ENCODE measurements at places on chromosomes 6 and 20. TPM values are rescaled to one million over a fixed set of nuclear protein-coding genes. Genes with fewer than 3 reads are reported as not detected.
A peak's percentile ranks its signal among the peaks of the same experiment; 100 is the strongest.

DNA sequence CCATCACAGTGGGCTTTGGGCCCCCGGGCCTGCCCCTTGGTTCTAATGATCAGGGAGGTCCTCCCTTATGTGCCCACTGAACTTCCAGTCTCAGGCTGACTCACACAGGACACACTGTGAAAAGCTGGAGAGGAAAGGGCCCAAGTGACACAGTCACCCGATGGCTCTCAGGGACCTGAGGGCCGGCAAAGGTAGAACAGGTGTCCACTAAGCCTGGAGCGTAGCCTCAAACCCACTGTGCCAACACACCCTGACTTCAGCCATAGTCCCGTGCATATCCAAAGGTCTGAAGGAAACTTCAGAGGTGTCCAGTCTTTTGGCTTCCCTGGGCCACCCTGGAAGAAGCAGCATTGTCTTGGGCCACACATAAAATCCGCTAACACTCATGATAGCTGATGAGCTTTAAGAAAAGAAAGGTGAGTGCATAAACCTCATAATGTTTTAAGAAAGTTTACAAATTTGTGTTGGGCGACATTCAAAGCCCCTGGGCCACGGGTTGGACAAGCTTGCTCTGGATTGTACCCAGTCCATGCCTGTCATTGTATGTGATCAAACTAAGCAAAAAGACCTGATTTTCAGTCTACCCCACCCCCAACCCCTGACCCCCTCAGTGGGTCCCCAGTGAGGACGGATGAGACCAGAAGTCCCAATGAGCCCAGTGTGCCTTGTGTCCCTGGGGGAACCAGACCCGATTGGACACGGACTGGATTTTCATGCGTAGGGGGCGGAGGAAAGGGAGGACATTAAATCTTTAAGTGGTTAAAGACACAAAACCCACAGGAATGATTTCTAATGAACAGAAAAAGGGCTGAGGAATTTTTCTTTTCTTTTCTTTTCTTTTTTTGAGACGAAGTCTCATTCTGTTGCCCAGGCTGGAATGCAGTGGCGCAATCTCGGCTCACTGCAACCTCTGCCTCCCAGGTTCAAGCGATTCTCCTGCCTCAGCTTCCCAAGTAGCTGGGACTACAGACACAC, 6.1 kb downstream of the RAMACL start:
- DNase-seq = no peak
- peaks cover 14% of the 10 kb centered on the region for H3K4me1 ChIP-seq
- no peaks in the 10 kb centered on the region for H3K36me3 ChIP-seq
- no peak overlapping the region for H3K27ac ChIP-seq

GRCh38 chr6:75613056-75613501, 11.4 kb downstream of the SENP6 start:
- H3K27me3 ChIP-seq = no peaks in the 10 kb centered on the region
- peak overlapping the region; percentile 24 for H3K27ac ChIP-seq
- no peaks in the 10 kb centered on the region for H3K36me3 ChIP-seq

DNA sequence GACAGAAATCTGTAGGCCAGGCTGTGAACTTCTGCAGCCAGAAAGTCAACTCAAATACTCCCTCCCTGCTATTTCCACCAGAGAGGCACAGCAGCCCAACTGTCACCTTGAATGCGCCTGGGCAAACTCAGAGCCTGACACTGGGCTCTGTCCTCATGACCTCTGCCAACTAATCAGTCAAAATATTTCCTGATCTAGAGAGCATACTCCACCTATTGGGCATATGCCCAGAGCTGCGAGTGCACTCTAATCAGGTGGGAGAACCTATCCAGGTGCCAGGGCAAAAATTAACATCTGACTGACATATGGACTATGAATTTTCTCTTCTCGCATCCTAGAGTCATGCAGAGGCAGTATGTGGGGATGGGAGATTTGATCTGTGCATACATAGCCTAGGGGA, 406.3 kb upstream of the RUNX2 start:
- H3K4me1 ChIP-seq = no peaks in the 10 kb centered on the region
- H3K27me3 ChIP-seq = no peaks in the 10 kb centered on the region
- no peak overlapping the region for H3K27ac ChIP-seq
- no peaks in the 10 kb centered on the region for H3K36me3 ChIP-seq

The SYNGAP1 gene
- 2.2 TPM for total RNA-seq

DNA sequence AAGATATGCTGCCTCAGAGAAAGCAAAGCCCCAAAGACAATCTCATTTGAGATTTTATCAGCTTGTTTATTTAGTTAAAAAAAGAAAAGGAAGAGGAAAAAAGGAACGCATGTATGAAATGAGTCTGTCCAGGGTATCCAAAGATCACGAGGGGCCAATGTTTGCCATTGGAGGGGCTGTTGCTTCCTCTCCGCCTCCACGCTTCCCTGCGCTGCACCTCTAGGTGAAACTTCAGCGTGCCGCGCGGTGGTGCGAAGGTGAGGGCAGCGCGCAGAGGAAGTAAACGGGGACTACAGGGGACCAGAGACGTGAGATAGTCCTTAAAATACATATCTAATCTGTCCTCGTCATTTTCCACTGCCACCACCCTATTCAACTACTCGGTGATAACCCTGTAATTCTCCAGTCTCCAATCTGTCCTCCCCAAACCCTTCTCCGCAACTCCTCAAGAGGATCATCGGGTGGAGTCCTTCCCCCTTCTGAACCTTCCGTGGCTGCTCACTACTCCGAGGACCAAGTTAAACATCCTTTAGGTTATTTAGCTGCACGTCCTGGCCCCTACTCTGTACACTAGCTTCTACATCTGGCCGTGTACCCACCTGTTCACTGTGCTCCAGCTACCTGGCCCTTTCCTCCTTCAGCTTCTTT, 1.1 kb upstream of the DCBLD1 start:
- no peaks in the 10 kb centered on the region for H3K36me3 ChIP-seq
- peaks cover 13% of the 10 kb centered on the region for H3K4me1 ChIP-seq
- H3K27me3 ChIP-seq = no peaks in the 10 kb centered on the region
- peak overlapping the region; percentile 88 for H3K4me3 ChIP-seq
- no peak for DNase-seq
- H3K27ac ChIP-seq = peak overlapping the region; percentile 93

The NRN1 gene
- 4.6 TPM for total RNA-seq

The SPATS1 gene
- total RNA-seq = not detected

GRCh38 chr6:2237001-2237400, 8.4 kb downstream of the GMDS start:
- H3K27ac ChIP-seq = no peak overlapping the region
- H3K4me3 ChIP-seq = no peak overlapping the region
- H3K4me1 ChIP-seq = peaks cover 6% of the 10 kb centered on the region
- DNase-seq = no peak
- H3K27me3 ChIP-seq = no peaks in the 10 kb centered on the region

The AHI1 gene
- total RNA-seq = 8.2 TPM

DNA sequence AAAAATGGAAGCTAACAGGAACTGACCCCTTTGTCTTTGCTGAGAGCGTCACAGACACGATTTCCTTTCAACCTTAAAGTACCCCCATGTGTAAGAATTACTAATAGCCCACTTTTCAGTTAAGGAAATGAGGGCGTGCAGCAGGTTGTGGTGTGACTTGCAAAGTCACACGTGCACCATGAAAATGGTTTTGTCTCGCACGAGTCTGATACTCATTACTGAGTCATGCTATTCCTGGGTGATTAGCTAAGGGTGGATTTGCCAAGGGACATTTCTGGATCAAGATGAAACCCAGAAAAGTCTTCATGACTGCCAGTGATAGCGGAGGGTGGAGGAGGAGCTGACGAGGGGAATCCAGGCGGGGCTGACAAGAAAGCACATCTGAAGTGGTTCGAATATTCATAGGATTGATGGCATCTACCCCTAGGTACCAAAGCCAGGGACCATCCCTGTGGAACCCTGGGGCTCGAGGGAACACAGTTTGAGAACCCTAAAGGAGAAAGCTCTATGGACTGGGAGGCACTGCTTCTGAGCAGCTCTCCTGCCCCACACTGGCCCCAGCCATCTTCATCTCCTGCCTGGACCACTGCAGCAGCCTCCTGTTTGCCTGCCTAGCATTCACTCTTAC, 12.1 kb upstream of the NFATC2 start:
- H3K36me3 ChIP-seq = no peaks in the 10 kb centered on the region
- DNase-seq = no peak
- peaks cover 10% of the 10 kb centered on the region for H3K4me1 ChIP-seq
- H3K27ac ChIP-seq = peak overlapping the region; percentile 30

- H3K4me1 ChIP-seq = no peaks in the 10 kb centered on the region
- DNase-seq = no peak
- H3K4me3 ChIP-seq = peak overlapping the region; percentile 64
- no peaks in the 10 kb centered on the region for H3K27me3 ChIP-seq
Observed at GRCh38 chr20:61252601-61253263, 671 bp downstream of the CDH4 start.

DNA sequence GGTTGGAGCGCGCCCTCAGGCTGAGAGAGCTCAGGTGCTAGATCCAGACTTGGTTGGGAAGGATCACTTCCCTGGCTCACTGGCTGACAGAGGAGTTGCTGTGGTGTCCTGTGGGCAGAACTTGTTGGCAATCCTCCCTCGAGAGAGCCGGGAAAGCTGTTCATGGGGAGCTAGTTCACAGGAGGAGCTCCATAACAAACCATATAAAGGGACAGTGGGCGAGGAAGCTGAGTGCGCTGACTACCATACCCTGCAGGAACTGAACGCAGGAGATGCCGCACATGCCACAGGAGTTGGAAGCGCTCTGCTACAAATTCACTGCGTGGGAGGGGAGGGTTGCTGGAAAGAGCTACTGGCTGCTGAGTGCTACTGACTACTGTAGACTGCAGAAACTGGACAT, 243.2 kb downstream of the OGFRL1 start:
- peak; percentile 36 for DNase-seq
- H3K36me3 ChIP-seq = no peaks in the 10 kb centered on the region
- H3K27ac ChIP-seq = no peak overlapping the region

The BPIFB2 gene
- total RNA-seq = not detected

The FGD2 gene
- 1.7 TPM for total RNA-seq

The RAB44 gene
- not detected for total RNA-seq

DNA sequence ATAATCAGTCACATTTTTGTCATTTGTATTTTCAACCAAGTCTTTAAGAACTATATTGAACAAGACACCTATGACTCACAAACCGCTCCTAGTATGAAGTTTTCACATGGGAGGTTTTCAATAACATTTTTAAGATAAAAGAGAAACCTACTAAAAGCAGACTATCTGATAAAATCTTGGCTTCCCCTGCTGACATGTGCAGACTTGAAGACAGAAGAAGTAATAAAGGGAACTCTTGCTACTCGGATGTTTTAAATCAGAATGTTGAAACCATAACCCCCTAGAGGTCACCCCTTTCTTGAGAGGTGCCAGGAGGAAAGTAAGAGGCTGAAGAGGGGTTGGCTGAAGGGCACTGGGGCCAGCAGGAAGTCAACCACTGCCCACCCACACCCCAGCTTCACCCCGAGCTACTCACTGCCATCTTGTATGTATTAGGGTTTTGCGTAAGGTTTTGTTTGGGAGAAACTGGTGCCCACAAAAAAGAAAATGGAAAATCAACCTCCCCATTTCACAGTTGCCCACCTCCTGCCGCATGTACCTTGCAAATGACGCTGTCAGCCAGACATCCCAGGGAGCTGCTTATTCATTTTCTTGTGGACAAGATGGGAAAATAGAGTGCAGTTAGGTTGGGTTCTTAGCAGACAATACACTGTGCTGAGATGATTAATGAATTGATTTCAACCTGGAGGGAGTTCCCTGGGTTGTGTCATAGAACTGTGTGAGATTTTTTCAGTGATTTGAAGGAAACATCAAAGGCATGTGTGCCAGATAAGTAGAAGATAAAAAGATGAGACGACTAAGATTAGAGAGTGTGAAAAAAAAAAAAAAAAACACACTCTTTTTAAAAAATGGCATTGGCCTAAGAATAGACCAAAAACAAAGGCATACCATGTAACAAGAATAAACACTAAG, 83.2 kb upstream of the TAB2 start:
- DNase-seq = no peak
- H3K4me3 ChIP-seq = no peak overlapping the region
- no peaks in the 10 kb centered on the region for H3K4me1 ChIP-seq
- no peaks in the 10 kb centered on the region for H3K36me3 ChIP-seq

GRCh38 chr6:160138839-160139419, 17.3 kb downstream of the SLC22A1 start:
- H3K36me3 ChIP-seq = no peaks in the 10 kb centered on the region
- H3K4me3 ChIP-seq = no peak overlapping the region
- no peak overlapping the region for H3K27ac ChIP-seq
- H3K27me3 ChIP-seq = no peaks in the 10 kb centered on the region
- DNase-seq = no peak

GRCh38 chr6:80163754-80164187, 57.3 kb downstream of the BCKDHB start:
- no peak for DNase-seq
- no peak overlapping the region for H3K27ac ChIP-seq
- H3K4me1 ChIP-seq = no peaks in the 10 kb centered on the region
- H3K27me3 ChIP-seq = no peaks in the 10 kb centered on the region
- no peak overlapping the region for H3K4me3 ChIP-seq

DNA sequence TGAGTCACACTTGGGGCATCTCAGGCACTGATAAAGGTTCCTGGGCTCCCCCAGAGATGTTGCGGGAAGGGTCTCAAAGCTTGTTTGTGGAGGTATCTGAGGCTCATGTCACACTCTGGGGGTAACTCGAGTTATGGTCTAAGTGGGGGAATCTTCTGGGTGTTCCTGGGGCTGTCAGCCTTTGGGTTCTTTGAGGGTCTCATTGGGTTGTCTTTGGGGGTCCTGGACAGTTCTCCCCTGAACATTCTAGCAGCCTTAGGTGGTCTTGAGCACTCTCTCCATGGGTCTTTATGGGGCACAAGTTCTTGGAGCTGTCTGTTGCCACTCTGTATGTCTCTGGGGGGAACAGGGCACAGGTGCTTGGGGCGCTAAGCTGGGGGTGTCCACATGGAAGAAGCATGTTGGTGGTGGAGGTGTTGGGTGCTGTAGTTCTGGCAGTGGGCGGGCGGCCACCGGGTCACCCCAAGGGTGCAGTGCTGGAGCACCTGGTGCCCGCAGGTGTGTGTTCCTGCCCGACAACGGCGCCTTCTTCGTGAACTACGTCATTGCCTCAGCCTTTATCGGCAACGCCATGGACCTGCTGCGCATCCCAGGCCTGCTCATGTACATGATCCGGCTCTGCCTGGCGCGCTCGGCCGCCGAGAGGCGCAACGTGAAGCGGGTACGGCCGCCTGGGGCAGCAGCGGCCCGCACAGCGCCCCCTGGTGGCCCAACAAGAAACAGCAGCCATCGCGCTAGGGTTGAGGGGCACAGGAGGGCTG, 7.1 kb upstream of the CAPN11 start:
- H3K4me1 ChIP-seq = no peaks in the 10 kb centered on the region
- peak; percentile 82 for DNase-seq
- peaks cover 16% of the 10 kb centered on the region for H3K36me3 ChIP-seq
- H3K4me3 ChIP-seq = no peak overlapping the region
- H3K27me3 ChIP-seq = no peaks in the 10 kb centered on the region

All from psoas muscle (tissue), 8 donors.